Activated T-helper 1 cell treated with anti-CD3 and anti-CD28 coated beads, Interleukin-12 subunit alpha, Interleukin-12 subunit beta, Interleukin-2, Interleukin-4 antibody, amounts not matched to agents 30 ng/mL and 10 ng/mL and 1 ng/mL, durations not matched to agents 14 hours and 24 hours and 36 hours (primary cell): ENCODE measurements at places on chromosomes 1 and 21.

GRCh38 chr1:220810963-220811362 is 24.2 kb downstream of the MTARC1 start:
- no peak for DNase-seq

- DNase-seq, result no peak
Measured at GRCh38 chr1:37721565-37721964, 29.2 kb downstream of the CDCA8 start.

DNA sequence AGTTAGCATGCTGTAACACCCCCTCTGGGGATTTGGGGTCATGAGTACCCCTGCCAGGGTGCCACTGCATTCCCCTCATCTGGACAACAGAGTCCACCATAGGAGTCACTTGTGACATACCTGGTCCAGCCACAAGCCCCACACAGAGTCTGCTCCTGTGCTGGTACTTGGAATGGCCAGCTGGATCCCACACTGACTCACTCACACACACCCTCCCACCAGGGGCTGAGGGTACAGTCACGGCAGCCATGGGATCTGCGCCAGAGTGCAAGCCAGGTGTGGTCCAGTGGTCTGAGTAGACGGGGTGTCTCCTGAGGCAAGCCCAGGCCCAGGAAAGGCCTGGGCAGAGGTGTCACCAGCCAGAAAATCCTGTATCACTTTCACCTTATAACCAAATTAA is 67.7 kb downstream of the MRPL39 start:
- DNase-seq, result no peak

- no peak for DNase-seq
Measured at GRCh38 chr21:42986125-42986783, 11.9 kb downstream of the PKNOX1 start.

GRCh38 chr1:225844236-225845061 is 34.5 kb downstream of the EPHX1 start:
- DNase-seq, result no peak

- DNase-seq, result no peak
Measured at GRCh38 chr21:45699251-45699942, 55.9 kb downstream of the PCBP3 start.

DNA sequence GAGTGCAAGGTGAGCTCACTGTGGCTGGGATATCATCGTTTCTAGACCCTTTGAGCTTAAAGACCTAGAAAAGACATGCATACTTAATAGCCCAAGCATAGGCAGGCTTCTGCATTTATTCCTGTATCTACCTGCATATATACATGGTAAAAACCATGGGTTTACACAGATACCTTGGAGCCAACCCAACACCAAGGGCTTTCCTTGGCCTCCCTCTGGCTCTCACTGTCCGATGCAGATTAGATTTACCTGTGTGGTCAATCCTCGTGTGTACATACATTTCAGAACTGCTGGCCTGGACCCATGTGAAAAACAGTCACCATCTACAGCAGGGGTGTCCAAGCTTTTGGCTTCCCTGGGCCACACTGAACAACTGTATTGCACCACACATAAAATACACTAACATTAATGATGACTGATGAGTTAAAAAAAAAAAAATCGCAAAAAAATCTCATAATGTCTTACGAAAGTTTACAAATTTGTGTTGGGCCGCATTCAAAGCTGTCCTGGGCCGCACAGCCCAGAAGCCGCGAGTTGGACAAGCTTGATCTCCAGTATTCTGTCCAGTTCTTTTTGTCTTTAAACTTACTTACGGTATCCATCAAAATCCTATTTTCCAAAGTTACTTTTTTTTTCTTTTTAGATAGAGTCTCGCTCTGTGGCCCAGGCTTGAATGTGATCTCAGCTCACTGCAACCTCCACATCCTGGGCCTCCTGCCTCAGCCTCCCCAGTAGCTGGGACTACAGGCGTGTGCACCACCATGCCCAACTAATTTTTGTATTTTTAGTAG is 43.5 kb downstream of the WDR4 start:
- DNase-seq, result no peak

DNA sequence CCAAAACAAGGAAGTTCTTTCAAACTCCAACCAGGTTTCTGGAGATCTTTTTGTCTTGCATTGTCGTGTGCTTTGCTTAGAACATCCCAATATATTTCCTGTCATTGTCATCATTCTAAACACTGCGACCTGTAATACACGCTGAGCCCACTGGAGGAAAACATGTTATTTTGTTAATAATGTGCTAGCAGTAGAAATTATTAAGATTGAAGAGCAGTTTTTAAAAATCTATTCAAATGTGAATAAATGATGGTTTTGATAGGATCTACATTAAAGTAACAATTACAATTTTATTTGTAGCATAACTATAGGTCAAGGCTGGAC is 268.5 kb downstream of the PTPRC start:
- DNase-seq, result no peak

- DNase-seq, result no peak
Measured at GRCh38 chr1:216020743-216021345, 402.4 kb downstream of the USH2A start.

- DNase-seq, result no peak
Measured at GRCh38 chr1:145795257-145795881, 28.5 kb downstream of the RNF115 start.

GRCh38 chr1:109502364-109502851 is 7.1 kb downstream of the AMIGO1 start:
- DNase-seq, result peak; percentile 44

- no peak for DNase-seq
Measured at GRCh38 chr1:23807453-23807852, 6.9 kb upstream of the GALE start.

GRCh38 chr1:54277451-54278341 is 77.7 kb downstream of the MRPL37 start:
- DNase-seq, result no peak

GRCh38 chr1:246506367-246506673 is 759 bp downstream of the SMYD3 start:
- no peak for DNase-seq

- no peak for DNase-seq
Measured at GRCh38 chr1:208252836-208253576, 8.8 kb upstream of the PLXNA2 start.

DNA sequence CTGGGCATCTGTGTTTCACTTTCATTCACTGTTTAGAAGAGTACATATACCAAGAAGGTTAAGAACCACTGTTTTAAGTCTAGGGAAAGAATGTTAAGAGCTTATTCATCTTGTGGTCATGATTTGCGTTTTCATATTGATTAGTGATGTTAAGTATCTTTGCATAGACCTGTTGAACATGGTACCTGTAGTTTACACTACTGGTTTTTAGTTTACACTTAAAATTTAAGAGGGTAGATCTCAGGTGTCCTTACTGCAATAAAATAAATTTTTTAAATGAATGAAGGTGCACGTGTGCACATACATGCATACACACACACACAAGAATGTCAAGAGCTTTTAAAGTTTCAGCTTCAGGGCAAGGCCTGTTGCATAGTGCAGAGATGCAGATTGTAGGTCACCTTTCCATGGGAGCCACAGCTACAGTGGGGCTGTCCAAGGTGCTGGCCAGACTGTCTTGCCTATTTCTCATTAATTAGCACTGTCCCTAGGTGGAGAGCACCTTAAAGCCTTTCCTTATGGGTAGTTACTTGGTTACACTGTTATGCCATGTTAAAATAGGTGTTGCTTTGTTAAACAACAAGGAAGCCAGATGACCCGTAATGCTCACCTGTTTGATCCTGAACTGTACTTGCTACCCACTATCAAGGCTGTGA is 543.0 kb upstream of the DAB1 start:
- no peak for DNase-seq

DNA sequence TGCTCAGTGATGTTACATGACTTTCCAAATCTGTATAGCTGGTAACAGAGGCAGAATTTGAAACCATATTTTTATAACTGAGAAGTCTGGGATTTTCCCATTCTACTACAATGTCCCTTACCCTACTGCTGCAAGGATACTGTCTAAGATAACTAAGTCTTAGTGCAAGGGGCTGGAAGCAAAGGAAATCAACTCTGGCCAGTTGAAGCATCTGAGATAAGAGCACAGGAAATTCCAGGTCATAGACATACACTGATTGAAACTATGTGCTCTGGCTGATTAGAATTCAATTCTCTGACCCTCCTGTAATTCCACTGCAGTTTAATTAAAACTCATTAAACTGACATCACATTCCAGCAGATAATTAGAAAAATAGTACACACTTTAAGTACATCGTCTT is 267.7 kb upstream of the C1orf87 start:
- no peak for DNase-seq

- no peak for DNase-seq
Measured at GRCh38 chr1:91750398-91750996, 135.5 kb downstream of the TGFBR3 start.

GRCh38 chr1:10824821-10825540 is 28.5 kb upstream of the CASZ1 start:
- DNase-seq, result no peak

DNA sequence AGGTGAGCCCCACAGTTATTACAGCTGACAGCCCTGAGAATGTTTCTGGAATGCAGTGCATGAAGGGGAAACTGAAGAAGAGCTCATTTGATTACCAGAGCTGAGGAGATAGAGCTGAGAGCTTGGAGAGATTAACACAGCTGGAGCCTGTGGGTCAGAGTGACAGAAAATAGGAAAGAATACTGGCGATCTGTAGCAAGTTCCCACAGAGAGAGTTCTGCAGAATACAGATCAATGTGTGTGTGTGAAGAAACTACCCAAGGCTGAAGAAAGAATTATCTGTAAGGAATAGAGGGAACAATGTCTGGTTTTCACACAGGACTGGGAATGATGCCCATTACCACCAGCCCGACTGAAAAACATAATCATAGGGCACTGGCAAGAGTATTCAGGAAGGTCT is 103.6 kb upstream of the SNX7 start:
- no peak for DNase-seq

GRCh38 chr1:110634455-110635311 is 28.5 kb upstream of the KCNA2 start:
- DNase-seq, result peak; percentile 71

DNA sequence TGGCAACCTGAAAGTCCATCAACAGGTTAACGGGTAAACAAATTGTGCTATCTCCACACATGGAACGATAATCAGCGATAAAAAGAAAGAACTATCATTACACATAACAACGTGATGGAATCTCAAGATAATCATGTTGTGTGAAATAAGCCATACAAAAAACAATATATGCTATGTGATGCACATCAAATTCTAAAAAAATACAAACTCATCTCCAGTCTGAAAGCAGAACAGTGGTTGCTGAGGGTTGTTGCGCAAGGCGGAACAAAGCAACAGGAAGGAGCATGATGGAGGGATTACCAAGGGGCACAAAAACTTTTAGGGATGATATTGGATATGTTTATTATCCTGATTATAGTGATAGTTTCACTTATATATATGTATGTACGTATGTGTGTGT is 324.8 kb downstream of the VAV3 start:
- no peak for DNase-seq

DNA sequence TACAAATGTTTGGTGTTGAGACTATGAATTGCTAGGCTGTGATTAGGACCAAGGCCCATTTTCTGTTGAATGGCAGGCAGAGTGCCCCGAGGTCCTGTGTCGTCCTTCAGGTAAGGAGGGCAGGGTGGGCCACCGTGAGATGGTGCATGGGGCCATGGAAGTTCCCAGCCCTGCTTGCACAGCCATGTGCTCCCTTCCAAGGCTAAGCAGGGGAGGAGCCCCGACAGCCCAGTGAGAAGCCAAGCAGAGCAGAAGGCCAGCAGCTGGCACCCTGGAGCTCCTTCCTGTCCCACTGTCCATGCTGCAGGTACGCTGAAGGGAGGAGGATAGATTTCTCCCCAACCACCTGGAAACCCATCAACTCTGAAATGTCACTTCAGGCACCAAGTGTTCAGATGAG is 8.2 kb upstream of the NUAK2 start:
- no peak for DNase-seq

- DNase-seq, result no peak
Measured at GRCh38 chr1:96187020-96187419, 534.6 kb upstream of the PTBP2 start.

DNA sequence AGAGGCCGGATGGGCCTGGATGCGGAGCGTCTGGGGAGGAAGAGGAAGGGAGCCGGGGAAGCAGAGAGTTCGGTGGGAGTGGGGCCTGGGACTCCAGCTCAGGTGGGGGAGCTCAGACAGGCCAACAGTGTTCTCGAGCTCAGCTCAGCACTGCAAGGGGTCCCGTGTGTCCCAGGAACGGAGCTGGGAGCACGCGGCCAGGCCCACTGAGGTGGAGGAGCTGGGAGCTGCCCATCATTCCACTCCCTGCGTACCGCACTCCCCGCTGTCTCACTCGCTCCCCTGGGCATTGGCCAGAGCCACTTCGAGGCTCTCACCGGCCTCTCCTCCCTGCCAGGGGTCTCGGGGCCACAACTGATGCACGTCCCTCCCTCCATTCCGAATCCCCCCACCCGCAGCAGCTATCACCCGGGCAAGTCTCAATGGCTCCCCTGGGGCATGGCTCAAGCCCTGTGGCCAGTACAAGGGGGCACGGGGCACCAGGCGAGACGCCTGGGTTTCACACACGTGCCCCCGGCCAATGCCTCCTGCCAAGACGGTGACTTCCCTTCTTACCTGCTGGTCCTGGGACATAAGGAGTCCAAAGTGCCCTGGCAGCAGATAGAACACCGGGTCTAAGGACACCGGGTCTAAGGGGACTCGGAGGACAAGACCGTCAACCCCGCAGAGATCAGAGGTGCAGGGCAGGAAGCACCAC is 30.3 kb upstream of the COL6A2 start:
- DNase-seq, result no peak

DNA sequence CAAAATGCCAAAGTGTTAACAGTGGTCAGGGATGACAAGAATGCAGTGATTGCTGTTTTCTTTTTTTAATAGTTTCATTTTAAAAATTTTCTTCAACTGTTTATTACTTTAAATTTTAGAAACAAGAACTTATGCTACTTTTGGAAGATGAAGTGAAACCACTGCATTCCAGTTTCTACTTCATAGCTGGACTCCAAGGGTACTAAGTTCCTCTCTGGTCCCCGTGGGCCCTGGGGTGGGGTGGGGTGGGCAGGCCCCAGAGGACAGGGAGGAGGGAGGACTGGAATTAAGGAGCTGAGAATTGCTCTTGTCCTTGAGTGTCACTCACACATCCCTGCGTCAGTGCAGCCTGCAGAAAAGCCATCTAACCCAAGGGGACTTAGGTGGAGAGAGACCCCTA is 97.3 kb downstream of the RAVER2 start:
- DNase-seq, result no peak

- DNase-seq, result no peak
Measured at GRCh38 chr1:84827976-84828375, 65.0 kb downstream of the LPAR3 start.

- no peak for DNase-seq
Measured at GRCh38 chr1:15449567-15449966, 7.0 kb upstream of the CELA2A start.
